ENCODE measurements at places on chromosomes 6 and 20.

DNA sequence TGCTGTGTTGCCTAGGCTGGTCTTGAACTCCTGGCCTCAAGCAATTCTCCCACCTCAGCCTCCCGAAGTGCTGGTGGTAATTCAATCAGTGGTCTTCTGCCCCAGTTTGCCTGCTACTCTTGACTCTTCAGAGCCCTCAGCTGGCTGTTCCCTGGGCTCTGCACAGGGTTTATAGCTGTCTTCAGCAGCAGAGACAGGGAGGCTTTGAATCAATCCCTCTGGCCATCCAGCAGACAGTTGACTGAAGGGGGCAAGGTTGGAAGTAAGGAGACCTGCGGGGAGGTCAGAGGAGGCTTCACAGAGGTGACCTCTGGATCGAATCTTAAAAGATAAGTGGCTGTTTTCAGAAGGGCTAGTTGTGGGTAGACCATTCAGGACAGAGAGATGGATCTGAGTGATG is 26.0 kb upstream of the KIF3B start:
- no peak for DNase-seq

- no peak for DNase-seq
Measured at GRCh38 chr6:55827818-55828522, 47.4 kb downstream of the BMP5 start.

DNA sequence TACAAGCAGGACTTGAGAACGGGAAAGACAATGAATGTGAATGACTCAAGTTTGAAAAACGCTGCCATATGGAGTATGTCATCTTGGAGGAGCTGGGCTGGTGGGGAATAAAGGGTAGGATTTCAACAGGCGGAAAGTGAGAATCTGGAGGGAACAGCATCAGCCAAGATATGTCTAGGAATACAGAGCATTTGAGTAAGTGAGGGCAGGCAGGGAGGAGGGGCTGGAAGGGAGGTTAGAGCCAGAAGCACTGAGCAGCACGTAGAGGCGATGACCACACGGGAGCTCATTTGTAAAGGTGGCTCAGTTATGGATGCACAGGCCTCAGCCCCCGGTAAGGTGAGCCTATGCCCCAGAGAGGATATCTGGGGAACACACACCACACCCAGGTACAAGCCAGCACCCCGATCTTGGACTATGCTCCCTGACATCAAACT is 115.1 kb downstream of the ZMYND8 start:
- DNase-seq: no peak

GRCh38 chr20:63743210-63743970 is 3.8 kb downstream of the SLC2A4RG start:
- DNase-seq: no peak
